Stimulated activated CD4-positive, alpha-beta T cell treated with anti-CD3 and anti-CD28 coated beads, Interleukin-1b, Interleukin-23, amount 100 ng/mL, for 1 hour (primary cell): ENCODE measurements at places on chromosomes 2 and 18.

GRCh38 chr18:10085416-10085815, 171.6 kb downstream of the VAPA start:
- DNase-seq = no peak

DNA sequence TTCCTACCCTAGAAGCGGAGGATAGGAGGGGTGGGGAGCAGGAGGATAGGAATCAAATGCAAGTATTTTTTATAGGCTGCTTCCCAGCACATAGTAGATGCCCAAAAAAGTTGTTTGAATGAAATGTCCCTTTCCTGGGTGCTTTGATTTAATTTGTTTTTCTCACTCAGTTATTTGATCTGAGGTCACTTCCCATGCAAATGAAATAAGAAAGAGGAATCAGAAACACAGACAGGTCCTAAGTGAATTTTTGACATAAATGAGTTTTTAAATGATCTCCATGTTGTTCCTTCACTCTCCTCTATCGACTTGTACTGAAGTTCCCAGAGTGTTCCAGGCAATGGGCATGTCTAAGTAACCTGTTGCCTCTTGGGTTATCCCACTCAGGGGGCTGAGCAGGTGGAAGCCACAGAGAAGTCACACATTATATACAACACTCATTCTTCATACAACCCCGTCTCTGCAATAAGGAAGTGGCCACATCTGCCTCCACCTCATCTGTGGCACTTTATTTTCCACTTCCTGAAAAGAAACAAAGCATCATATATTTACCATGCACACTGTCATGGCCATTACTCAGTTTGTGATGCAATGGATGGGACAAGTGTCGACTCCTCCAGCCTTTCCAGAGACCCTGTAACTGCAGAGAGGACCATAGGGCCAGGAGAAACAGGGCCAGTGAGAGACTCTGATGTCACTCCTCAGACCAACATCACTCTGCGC, 81.9 kb upstream of the ZNF397 start:
- DNase-seq = no peak

DNA sequence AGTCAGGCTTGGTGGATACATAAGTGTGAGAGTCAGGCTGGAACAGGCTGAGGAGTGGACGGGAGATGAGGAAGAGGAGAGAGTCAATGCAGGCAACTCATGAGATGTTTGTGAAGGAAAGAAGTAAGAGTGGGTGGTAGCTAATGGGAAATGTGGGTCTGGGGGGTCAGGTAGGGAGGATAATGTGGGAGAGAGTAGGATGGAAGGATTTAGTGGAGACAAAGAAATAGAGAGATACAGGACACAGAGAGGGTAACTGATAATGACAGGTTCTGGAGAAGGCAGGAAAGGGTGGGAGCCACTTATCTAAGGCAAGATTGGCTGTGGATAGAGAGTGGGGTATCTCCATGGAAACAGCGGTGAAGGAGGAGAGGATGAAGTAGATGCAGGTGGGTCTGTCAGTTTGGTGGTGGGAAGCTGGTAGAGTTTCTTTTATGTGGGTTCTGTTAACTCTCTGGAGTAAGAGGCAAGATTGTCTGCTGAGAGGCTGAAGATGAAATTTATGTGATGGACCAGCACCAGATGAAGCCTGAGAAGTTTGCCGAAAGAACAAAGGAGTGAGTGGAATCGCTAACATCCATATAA, 190.6 kb upstream of the SPRED2 start:
- no peak for DNase-seq

GRCh38 chr2:135152361-135152760, 100.3 kb downstream of the RAB3GAP1 start:
- no peak for DNase-seq

DNA sequence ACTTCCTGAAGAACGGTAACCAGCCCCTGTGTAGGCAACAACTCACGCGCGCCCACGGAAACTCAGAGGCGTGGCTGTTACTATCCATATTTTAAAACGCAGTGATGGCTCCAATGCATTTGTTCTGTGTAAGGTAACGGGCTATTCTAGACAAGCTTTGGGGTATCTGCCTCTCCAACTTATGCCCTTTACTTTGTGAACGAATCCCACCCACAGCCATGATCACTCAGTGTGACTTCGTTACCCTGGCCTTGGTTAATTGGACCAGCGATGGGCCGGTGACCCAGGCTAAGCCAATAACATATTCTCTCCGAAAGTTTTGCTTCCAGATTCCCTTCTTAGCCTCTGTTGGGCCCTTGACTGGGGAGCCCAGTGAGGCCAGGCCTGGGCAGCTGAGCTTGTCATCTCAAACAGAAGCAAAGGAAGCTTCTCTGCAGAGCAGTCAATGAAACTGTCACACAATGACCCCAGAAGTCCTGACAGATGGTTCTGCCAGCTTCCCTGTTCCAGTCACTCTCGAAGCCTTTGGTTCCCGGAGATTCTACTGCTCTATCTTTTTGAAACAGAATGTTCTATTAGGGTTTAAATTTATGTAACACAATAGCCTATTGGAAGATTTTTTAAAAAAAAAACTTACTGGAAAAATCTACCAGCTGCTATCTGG, 30.7 kb upstream of the ROCK2 start:
- no peak for DNase-seq
